T-helper 1 cell (primary cell): ENCODE measurements at places on chromosomes 4 and X.
A peak's percentile ranks its signal among the peaks of the same experiment; 100 is the strongest.

DNA sequence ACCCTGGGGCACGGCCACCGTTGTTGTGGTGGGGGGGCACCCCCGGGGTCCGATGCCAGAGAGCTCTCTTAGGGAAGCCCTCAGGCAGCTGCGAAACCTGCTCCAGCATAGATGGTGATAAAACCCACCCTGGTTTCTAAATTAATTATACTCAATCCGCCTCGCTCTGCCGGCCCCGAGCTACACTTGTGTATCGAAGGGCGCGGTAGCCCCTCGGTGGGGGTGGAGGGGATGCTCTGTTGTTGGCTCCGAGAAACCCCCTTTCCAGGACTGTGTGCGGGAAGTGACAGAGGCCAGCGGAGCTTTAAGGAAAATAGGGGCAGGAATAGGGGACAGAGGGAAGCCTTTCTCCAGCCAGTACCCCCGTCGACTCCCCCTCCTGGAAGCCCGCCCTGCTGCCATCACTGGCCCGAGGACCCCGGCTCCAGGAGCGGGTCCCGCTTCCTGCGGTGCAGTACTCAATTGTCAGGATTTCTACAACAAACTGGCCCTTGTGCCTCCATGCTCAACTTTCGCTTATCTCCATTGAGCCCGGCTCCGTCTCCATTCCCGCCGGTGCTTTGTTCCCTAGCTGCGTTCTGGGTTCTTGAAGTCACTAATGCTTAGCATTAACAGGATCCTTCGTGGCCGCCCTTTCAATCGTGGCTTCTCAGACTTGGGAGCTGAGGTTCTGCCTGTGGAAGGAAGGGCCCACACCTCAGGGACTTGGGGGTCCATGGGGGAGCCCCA is 408.2 kb downstream of the BCOR start:
- no peak for DNase-seq

DNA sequence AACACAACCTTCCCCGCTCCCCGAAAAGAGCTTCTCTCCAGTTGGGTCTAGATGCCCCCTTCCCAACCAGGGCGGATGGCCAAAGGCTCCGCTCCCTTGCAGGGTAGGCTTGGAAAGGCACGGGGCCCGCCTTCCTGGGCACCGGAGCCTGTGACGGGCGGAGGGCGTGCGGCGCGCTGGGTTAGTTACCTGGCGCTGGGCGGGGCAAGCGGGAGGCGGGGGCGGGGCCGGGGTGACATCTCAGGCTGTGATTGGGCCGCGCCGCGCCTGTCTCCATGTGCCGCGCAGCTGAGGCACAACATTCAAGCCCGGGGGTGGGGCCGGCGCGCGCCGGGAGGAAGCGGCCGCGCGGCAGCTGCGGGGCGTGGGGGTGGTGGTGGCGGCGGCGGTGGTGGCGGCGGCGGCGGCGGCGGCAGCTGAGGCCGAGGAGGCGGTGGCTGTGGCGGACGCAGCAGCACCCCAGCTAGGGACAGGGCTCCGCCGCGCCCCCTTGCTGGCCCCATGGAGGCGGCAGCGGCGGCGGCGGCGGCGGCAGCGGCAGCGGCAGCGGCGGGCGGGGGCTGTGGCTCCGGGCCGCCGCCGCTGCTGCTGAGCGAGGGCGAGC is at the start of gene REPS2:
REPS2 (plus strand) TSS at position 298 of the 604 bp plus-strand sequence; CDS start at position 502, 204 bp downstream.
- peak; percentile 68 for DNase-seq

DNA sequence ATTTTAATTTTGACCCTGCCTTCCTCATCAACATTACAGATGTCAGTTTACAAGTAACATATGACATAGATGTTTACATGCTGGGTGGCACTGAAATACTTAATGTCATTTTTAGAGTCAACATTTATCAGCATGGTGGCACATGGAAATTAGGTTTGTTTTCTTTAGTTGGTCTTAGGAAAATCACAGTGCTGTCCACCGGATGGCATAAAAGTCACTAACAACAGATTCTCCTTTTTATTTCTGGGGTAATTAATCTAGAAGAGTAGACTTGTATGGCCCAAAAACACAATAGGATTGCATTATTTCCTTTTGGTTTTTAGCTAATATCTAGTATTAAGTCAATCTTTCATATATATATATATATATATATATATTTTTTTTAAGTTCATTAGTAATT is 88.6 kb upstream of the HHIP start:
- no peak for DNase-seq

GRCh38 chrX:107447642-107448041 is 1.8 kb upstream of the FRMPD3 start:
- no peak for DNase-seq

DNA sequence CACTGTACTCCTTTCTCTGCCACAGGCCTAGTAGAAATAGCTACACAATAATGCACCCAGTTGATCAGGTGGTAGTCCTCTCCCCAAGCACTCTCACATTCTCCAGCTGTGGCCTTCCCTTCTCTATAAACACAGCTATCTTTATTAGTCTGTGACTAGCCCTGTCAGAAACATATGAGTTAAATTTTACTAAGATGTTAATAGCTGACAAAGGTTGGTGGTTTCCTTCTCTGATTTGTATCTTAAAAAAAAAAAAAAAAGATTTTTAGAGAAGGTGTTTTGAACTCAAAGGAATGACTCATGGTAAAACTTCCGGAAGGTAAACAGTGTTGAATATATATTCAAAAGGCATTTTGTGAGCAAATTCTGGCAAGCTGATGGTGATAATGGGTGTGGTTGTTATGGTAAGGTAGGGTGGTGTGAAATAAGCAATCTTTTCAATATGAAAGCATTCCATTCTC is 327.4 kb downstream of the PPP3CA start:
- DNase-seq = no peak

DNA sequence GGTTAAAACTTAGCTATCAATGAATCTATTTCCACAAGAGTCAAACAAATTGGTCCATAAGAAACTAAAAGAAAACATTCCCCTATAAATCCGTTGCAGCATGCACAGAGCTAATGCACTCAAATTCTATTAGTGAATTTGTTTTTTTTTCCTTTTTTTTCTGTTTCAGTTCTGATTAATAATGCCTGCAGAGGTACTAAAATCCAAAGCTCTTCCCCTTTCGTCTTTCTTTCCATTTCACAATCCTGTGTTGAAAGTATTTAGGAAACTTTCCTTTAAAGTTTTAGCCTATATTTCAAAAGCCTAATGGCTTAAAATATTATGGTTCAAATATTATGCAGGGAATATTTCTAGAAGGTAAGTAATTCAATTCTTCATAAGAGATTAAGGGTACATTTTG is 45.9 kb upstream of the VEGFD start:
- DNase-seq = no peak

GRCh38 chr4:188190461-188190860 is 51.2 kb downstream of the TRIML1 start:
- DNase-seq = no peak

DNA sequence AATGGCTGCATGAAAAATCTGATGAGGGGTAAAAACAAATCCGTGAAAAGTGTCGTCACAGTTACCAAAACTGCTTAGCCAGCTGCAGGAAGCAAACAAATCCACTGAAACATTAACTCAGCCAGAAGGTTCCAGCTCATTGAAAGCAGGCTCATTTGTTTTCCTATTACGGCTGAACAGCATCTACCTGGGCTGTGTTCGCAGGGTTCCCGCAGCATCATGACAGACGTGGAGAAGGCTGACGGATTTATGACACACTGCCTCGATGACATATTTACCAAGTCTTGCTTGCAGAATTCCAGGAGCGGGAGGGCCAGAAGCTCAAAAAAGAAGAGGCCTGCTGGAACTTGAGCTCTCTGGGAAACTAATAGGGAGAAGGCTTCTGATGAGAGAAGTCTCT is 781.1 kb downstream of the RAB28 start:
- DNase-seq = no peak

GRCh38 chr4:4787421-4787820 is 72.0 kb upstream of the MSX1 start:
- DNase-seq = no peak

GRCh38 chr4:18111081-18111480 is 89.5 kb upstream of the LCORL start:
- DNase-seq = no peak

DNA sequence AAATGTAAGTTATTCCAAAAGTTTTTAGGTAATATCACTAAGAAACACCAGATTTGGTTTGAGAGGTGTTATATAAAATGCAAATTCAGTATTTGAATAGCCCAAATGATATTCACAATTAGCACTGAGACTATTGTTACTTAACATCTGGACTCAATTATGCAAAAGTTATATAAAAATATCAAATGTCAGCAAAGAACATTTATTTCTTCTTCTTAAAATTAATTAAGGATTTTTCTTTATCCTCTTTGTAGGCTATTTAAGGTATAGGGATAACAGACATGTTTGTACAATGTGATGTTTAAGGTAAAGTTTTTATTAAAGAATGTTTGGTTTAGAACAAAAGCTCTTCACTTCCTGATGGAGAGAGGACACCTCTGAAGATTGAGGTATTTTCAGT is 63.3 kb upstream of the GK2 start:
- no peak for DNase-seq

DNA sequence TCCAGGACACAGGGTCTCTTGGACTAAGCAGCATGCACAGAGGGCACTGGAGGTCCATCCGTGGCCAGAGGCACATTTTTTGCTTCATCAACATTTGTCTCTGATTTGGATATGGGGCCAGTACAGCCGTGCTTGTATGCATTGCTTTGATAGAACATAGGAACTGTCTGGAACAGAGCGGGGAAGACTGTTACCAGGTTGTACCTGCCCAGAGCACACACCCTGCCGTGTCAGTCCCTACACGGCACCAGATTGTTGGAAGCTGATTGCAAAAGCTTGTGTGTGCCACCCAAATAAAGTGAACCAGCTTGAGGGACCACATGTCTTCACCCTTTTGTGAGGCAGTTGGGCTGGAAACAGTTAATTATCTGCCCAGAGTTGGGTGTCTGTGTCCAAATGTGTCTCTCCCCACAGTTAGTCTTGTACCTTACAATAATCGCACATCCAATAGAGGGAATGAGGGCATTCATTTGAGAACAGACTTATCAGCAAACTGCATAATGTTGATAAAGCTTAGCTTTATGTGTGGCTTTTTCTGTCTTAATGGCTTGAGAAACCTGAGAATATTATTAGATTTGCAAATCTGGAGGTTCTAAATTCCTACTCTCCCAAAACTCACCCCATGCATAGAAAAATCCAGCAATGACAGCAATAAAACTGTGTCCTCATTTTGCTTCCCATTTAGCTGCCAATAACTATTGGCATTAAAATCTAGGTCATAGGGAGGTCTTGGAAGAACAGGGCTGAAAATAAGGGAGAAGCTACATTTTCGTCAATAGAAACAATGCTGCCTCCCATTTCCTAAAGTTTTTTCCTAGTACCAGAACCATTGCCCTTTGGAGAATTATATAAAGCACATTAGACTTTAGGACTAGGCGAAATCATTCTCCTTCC is 21.2 kb downstream of the KLF3 start:
- no peak for DNase-seq
